ENCODE measurements at places on chromosomes 2 and 18.

DNA sequence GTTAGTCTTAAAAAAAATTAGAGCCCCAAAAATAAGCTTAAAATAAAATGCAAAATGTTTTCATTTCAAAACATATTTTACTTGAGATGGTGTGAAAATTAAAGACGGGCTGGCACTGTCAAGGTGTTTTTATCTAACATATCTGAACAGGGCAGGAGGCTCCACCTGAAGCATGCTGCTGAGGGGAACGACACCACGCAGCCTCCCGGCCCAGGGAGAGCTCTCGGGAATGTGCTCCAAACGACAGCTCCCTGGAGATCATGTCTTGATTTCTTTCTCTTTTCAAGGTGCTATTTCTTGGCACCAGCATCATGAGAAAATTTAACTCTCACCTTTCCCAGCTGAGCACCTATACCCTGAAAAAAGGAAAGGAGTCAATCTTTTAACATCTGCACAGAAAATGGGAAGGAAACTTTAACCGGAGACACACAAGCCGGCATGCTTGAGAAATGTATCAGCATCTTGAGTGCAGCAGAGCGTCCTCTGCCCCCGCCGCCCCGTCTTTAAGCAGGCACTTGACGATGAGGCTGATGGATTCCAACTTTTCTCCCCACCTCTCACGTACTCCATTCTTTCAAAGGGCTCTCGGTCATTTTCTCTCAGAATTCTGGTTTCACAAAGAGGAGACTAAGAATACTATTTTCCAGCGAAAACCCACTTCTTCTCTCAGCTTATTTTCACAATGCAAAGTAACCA, 56.6 kb downstream of the EIPR1 start:
- no peak for DNase-seq

DNA sequence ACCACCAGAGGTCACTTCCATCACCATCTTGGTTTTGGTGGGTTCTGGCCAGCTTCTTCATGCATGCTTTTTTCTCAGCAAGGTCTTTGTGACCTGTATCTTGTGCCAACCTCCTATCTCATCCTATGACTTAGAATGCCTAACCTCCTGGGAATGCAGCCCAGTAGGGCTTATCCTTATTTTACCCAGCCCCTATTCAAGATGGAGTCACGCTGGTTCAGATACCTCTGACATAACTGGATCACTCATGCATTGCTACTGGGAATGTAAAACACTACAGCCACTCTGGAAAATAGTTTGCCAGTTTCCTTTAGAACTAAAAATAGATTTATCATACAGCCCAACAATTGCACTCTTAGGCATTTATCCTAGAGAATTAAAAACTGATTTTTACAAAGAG, 219.2 kb downstream of the IRS1 start:
- no peak for DNase-seq

DNA sequence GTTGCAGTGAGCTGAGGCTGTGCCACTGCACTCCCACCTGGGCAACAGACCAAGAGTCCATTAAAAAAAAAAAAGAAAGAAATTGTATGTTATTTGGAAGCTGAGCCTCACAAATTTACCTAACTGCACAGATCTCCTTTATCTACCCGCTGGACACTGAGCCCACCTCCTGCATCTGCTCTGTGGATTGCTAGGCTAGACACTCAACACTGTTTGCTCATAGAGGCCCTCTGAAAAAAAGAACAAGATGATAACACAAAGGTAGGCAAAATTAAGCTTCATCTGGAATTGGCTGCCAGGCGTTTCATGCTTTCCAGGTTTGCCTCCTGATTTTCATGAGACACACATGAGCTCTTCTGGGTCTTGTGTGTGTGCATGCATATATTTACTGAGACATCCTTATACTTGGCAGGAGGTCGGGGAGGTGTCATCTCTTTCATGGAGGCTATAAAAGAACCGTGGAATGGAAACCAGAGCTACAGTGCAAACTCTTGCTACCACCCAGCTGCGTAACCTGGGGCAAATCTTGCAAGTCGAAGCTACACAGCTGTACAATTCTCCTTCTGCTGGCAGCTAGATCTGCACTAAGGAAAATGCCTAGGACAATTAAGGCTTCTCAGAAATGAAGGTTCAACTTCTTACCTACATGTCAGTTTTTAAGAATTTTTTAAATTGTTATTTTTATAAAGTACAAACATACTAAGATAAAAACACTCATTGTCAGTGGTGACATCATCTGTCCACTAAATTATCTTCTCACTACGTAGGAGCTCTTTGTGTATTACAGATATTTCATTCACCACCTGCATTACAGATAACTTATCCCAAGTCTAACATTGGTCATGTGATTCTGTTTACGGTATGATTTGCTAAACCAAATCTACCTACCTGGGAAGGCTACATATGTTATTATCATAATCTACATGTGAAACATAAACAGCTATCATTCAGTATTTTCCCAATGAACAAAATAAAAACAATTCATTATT, 63.1 kb downstream of the CABYR start:
- DNase-seq, result no peak

GRCh38 chr18:71336576-71337210, 1047.8 kb downstream of the SOCS6 start:
- DNase-seq, result no peak

GRCh38 chr2:84963692-84964405, 7.1 kb upstream of the KCMF1 start:
- DNase-seq, result no peak

- no peak for DNase-seq
Measured at GRCh38 chr18:49817947-49818346, 4.6 kb upstream of the ACAA2 start.

DNA sequence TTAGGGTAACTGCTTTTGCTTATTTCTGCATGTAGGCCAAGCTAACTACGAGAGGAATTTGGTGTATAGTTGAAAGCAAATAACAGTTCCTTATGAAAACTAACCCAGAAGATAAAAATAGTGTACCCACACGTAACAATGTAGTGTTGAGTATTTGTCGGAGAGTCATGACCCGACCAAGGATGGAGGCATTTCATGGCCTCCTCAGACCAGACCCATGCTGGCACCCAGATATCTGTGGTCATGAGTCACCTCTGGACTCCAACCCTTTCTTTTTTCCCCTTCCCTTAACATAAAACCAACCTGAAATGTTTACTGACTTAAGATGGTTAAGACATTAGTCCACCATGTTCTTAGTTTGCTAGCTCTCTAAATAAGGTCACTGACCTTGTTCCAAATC, 318.7 kb downstream of the NOL4 start:
- DNase-seq, result no peak

DNA sequence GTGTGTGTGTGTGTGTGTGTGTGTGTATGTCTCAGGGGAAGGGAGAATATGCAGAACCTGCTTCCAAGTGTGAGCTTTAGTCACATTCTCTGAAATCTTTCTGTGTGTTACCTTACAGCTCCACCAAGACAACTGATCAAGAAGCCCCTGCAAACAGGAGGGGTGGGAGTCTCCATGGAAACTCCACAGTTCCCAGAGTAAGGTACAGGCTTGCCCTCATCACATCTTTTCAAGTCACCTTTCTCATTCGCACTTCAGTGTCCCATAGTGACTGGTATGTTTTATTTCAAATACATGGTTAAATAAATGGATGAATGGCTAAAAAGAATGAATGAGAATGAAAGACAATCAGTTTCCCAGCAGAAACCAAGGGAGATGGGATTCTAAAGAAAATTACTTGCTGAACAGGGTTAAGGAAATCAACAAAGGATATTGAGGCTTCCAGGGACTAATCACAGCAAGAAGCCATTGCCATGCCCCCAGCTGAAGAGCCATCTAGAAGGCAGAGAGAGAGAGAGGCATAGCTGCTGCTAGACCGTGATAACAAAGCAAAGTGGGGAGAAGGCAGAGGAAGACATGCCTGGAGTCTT, 987.2 kb upstream of the CELF4 start:
- DNase-seq, result no peak

- no peak for DNase-seq
Measured at GRCh38 chr2:47222826-47223554, 67.9 kb upstream of the STPG4 start.

DNA sequence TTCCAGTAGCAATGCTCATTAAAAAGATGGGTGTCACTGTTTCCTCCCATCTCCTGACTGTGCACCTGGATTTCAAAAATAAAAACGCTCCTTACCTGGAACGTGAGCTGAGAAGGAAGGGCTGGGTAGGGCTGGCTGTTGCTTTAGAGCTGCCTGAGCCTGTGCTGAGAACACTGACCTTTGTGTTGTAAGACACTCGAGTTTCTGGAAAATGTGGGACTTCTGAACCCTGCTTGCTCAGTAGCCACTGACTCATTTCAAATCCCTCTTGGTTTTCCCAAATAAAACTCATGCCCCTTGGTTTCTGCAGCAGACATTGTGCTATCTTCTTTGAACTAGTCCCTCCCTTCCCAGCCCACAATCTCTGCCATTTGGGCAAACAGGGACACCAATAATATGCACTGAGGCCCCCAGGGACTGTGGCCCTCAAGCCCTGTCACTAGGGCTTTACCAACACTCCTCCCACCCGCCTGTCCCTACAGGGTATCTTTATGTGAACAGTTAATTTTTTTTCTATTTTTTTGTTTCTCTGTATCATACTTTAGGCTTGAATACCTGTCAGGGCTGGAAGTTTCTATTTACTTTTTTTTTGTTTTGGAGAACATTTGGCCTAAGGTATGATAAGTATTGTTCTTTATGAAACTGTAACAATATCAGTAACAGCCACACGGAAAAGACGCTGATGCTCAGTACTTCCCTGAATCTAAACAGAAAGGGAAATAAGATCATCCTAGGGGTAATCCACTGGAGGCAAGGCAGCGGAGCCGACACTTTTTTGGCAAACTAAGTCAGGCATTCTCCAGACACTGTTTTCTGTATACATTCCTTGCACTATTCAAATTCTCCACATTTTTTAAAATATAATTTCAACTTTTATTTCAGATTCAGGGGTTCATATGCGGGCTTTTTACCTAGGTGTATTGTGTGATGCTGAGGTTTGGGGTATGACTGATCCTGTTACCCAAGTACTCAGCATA, 280.2 kb downstream of the STK39 start:
- no peak for DNase-seq

- DNase-seq, result no peak
Measured at GRCh38 chr18:7272311-7273049, 41.6 kb downstream of the LRRC30 start.

- DNase-seq, result no peak
Measured at GRCh38 chr2:143356336-143356735, 227.1 kb downstream of the ARHGAP15 start.

DNA sequence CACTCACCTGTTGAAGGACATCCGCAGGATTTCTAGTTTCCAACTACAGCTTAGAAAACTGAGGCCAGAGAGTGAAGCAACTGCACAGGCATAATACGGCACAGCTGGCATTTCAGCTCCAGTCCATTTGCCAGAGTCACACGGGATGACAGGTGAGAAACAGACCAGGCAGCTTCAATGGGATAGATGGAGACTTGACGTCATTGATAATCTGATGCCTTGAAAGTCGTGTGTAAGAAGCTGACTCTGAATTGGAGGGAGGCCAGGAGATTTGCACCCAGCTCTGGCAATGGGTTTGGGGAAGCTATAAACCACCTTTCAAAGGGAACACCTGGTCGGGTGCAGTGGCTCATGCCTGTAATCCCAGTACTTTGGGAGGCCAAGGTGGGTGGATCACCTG, 12.4 kb upstream of the DNMT3A start:
- DNase-seq, result no peak

- DNase-seq, result no peak
Measured at GRCh38 chr18:2856547-2857170, 9.9 kb downstream of the EMILIN2 start.

- no peak for DNase-seq
Measured at GRCh38 chr2:215499331-215499730, 63.5 kb upstream of the FN1 start.

DNA sequence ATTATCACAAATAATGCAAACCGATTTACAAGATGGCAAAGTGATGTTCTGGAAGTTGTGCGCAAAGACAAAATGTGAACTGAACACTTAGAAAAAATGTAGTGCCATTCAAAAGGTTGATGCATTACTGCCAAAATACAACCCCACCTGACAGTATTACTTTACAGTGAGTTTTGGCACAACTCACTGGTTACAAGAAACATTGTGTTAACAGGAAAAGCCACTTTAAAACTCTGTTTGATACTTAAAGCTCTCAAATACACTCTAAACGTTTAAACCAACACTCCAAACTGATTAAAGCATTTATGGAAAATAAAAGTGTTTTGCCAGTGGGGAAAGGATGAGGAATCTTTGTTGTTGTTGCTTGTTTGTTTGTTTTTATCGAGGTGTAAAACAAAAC, 173.4 kb upstream of the SATB2 start:
- DNase-seq, result no peak

- no peak for DNase-seq
Measured at GRCh38 chr18:25298853-25299274, 53.1 kb downstream of the ZNF521 start.

DNA sequence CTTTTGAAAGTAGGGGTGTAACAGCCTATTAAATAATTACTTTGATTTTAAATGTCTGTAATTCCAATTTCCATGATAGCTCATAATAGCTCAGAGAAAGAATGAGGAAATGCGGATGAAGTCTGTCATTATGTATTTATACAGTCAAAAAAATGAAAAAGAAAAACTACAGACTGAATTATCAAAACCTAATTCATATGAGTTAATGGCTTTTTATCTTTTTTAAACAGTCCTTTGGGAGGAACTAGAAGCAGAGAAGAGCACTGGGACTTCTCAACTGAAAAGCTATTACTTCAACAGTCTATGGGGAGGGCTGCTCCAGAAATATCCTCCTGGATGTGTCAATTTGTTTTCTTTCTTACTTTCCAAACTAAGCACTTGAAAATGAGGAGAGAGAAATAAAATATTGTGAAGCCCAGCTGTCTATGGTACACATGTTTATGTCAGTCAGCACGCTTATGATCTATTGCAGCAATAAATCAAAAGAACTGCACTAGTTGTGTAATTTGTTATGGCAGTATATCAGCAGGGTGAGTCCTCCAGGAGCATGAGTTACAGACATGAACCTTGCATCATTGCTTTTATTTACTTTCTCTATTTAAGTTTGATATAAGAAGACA, 1550.2 kb downstream of the LRP1B start:
- DNase-seq, result no peak

DNA sequence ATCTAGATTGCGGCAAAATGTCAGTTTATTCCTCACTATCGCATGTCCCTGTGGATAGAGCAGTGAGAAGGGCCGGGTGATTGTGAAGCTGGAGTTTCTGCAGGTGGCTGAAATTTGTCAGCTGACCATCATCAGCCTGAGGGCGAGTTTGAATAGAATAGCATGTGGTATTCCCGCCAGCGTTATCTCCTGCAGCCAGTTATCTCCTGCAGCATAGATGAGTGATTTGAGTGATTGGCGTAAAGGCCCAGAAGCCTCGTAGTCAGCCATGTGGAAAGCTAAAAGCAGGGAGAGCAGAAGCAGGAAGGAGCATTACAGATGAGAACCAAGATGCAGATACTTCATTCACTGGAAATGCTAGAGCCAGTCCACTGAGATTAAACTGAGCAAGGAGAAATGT, 65.5 kb downstream of the CABLES1 start:
- no peak for DNase-seq

- no peak for DNase-seq
Measured at GRCh38 chr2:139805441-139805840, 1025.3 kb upstream of the NXPH2 start.

DNA sequence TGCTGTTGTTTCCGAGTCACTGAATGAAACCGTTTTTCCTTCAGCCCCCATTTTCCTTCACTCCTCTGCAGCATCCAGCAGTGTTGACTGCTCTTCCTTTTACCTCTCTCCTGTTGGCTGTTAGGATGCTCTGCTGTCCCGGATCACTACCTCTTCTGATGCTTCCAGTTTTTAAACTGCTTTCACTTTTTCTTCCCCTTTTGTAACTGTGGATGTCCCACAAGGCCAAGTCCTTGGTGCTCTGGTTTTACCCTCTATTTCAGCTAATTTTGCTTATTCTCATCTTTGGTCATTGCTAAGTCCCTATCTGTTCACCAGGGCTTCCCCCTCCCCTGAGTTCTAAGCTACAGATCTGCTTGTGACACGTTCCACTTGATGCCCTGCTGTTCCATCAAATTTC, 39.4 kb upstream of the MAP4K3 start:
- DNase-seq, result no peak
